ENCODE measurements at places on chromosomes 7 and 10. TPM values are rescaled to one million over a fixed set of nuclear protein-coding genes. Genes with fewer than 3 reads are reported as not detected.

DNA sequence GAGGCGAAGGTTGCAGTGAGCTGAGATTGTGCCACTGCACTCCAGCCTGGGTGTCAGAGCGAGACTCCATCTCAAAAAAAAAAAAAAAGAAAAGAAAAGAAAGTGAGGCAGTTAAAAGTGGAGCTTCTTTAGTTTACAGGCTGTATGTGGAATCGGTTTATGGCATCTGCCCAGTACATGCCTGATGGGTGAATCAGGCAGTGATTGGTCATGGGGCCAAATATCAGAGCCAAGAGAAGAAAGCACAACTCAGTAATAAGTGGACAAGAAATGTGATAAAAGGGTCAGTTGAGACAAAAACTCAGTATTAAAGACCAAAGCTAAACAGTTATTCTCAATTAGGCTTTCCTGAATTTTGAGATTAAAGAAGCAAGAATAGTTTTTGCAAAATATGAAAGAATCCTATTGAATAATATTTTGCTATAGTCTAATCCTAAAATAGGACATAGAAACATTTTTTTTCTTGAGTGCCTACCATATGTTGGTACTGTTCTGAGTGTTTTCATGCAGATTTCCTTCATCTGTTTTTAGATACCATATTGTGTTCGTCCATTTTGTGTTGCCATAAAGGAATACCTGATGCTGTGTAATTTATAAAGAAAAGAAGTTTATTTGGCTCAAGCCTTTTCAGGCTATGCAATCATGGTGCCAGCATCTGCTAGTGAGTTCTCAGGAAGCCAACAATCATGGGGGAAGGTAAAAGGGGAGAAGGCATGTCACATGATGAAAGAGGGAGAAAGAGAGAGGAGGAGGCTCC lies 14.4 kb downstream of the CDC14C start:
- no peak for DNase-seq

Gene NANOS1
- total RNA-seq: 7.5 TPM

Gene DGKI
- total RNA-seq: 0.46 TPM

Gene MYOF
- 0.30 TPM for total RNA-seq

GRCh38 chr10:60734226-60734625 lies 44.1 kb upstream of the CDK1 start:
- no peak for DNase-seq

Gene RTKN2
- total RNA-seq: 12.3 TPM

- no peak for DNase-seq
Measured at GRCh38 chr7:101959342-101959741, 141.9 kb downstream of the CUX1 start.
